ENCODE measurements at places on chromosomes 4 and X.
A peak's percentile ranks its signal among the peaks of the same experiment; 100 is the strongest.

GRCh38 chr4:87073199-87074120, 138.6 kb downstream of the AFF1 start:
- DNase-seq, result peak; percentile 64

DNA sequence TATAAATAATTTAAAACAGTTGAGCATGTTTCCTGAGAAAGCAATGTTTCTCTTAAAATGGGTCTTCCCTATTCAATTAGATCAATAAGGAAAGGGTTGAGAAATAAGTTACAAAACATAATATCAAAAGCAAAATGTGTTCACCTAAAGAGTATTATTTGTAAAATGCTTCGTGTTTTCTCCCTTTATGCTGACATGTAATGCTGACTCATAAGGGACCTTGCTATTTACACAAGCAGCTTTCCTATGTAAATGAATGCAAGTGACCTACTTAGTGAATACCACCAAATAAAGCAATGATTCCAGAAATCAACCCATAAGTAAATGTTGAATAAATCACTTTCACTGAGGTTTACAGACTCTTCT, 91.5 kb downstream of the ELOVL6 start:
- no peak for DNase-seq

GRCh38 chr4:100913685-100914084, 395.9 kb upstream of the EMCN start:
- DNase-seq, result no peak

DNA sequence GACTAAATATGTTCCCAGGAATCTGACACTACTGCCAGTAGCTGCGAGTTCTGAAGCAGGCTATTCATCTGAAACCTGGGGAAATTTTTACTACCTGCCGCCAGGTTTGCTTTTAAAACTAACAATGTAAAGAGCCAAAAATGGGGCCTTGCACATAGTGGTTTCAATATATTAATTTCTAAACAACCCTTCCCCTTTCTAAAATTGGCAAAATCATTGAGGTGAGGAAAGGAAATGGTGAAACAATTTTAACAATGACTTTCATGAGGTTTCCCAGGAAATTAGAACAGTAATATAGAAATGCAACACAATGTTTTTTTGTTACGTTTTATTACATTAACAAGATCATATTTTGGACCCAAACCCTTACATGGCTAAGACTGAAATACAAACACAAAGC, 21.3 kb downstream of the FANCB start:
- no peak for DNase-seq

DNA sequence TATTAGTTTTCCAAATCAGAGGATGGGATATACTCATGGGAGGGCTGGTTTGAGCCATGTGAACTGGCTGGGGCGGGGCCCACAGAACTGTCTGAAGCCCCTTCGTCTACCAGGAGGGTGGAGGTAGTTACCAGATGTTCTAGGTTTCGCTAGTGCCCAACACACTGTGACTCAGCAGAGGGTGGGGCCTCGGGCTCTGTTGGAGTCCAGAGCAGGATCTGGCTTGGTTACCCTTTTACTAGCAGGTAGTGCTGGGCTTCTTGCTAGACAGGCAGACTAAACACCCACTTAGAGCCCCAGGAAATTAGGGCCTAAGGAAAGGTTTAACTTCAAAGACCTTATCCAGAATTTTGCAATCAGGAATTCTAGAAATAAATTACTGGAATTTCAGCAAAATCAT, 56.2 kb upstream of the CHRDL1 start:
- DNase-seq, result no peak

GRCh38 chr4:149801416-149801815, 14.2 kb downstream of the IQCM start:
- DNase-seq, result no peak

DNA sequence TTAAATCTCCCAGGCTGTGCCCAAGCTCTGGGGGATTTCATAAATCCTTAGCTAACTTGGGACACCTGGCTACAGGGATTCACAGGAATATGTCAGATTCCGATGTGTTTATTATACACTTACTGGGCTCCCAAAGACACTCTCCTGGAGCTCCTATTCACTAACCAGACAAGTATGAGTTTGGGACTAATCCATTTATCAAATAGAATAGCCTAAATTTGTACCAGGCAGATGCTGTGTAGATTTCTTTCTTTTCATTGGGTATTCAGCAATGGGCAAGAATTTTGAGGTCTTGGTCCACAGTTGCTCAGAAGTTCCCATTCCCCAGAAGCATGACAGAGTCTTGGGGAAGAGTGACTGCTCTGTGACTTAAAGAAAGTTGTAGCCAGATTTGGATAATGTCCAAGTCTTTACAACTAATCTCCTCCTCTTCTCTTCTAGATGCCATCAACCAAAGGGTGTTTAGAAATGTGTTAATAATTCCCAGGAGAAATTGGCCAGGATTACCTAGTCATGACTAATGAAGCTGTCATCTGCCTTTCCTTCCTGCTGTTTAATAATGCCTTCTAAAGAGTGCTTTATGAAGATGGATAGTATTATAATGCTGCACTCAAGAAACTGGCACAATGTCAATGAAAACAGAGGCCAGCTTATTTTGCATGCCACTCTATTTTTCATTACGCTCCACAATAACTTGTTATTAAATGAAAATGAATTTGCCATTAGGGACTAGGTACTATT, 120.9 kb downstream of the CHIC2 start:
- DNase-seq, result no peak

DNA sequence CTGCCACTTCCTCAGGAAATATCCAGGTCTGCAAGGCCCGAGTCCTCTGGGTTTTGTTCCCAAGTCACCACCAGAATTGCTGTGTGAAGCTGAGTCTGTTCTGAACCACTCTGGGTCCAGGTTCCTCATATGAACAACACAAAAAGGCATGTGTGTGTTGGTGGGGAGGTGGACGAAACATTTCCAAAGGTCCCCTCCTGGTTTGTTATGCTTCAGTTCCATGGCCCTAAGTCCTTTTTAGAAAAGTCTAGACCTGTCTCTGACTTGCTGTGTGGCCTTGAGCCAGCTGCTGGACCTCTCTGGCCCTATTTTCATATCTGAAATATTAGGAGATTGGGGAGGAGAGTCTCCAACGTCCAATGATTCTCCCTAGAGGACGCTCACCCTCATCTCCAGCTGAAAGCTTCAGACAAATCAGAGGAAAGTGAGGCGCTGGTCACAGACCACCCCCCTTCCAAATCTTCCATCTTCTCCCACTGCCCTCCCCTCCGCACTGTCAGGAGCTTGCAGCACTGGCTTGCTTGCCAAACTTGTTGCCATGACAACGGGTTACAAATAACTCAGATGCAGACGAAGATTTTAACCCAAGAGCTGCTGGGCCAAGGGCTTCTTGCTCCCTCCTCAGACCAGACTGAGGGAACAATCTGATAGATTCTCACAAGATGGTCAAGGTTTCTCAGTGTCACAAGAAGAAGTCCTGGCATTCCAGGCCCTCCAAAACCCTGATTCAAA, 64.5 kb downstream of the SMC1A start:
- DNase-seq, result no peak

DNA sequence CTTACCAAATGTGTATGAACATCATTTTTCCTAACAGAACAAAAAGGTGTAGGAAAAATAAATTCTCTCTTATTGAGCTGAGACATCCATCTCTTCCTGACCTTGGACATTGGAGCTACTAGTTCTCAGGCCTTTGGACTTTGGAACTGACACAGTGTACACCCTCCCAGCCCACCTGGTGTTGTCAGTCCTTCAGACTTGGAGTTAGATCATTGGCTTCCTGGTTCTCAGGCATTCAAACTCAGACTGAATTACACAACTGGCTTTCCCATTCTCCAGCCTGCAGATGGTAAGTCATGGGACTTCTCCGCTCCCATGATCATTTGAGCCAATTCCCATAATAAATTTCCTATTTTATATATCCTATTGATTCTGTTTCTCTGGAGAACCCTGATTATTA, 84.8 kb upstream of the EDNRA start:
- no peak for DNase-seq

- DNase-seq, result no peak
These were observed 23.6 kb downstream of the NOP14 start for GRCh38 chr4:2939383-2940243.

DNA sequence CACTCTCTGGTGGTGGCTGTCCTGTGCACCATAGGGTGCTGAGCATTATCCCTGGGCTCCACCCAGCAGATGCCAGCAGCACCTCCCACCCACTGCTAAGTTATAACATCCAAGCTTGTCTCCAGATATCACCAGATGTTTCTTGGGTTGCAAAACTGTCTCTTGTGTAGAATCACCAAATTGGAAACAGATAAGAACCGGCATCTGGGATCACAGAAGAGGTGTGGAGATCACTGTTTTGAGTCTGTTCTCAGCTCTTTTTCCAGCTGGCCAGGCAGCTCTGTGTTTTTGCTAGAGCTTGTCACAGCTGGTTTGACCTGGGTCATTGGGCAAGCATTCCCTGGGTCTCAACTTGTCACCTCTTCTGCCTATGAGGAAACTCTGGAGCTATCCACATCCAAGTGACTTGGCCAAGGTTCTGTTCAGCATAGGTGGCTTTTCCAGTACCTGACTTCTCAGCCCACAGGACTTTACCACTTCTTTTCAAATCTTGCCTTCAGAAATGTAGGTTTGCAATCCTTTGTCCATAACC, 15.3 kb upstream of the PUDP start:
- no peak for DNase-seq

GRCh38 chr4:9925750-9926439, 95.4 kb downstream of the SLC2A9 start:
- no peak for DNase-seq

- peak; percentile 13 for DNase-seq
These were observed 287.5 kb downstream of the CAMK2D start for GRCh38 chr4:113474017-113474416.

DNA sequence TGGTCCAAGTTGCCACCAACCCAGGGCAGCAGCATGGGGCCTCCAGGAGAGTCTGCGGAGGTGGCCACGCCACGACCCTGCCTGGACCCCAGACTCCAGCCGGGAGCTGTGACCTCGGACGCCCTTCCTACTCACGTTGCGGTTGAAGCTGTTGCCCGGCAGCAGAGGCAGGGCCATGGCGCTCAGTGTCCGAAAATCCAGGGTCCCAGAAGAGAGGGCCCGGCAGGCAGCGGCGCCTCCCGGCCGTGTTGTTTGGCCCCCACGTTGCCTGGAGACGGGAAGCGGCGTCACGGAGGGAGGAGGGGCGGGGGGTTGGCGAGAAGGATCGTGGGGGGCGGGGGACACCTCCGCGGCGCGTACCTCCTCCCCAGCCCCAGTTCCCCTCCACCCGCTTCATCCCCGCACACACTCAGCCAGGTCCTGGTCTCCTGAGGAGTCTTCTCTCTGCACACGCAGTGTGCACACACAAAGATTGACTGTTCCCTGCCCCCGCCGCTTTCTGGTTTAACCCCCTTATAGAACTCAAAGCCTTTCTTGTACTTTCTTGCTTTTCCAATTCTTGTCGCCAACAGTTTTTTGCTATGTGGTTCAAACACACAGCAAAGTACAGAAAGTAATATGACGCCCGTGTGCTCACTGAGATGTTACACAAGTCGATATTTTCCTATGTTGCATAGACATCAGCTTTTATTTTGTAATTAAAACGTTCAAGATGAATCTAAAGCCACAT, at the start of gene EFHC2:
Gene EFHC2, minus strand, starts transcription at position 261 of the 730 bp plus-strand sequence. Its CDS starts 84 bp downstream, at position 177.
- DNase-seq, result no peak

DNA sequence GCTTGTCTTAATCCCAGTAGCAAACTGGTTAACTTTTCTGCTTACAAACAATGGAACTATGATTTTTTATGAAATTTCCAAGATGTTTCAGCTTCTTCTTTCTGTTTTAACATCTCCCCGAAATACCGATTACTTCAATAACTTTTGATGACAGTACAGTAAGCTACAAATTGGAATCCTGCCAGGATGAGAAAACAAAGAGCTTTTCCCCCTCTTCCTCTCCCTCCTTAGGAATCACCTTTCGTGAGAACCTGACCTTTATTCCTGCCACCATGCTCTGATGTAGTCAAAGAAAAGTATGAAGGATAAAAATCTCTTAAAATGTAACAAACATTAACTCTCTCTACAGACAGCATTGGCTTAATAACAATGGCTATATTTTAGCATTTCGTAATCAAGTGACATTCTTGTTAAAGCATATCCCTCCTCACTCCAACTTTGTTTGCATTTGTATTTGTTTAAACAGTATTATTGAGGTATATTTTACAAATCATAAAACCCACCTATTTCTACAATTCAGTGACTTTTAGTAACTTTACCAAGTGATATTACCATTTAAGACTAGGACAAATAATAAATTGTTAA, 148.7 kb upstream of the NAP1L5 start:
- DNase-seq, result no peak

- no peak for DNase-seq
These were observed 22.8 kb downstream of the EREG start for GRCh38 chr4:74387790-74388189.

DNA sequence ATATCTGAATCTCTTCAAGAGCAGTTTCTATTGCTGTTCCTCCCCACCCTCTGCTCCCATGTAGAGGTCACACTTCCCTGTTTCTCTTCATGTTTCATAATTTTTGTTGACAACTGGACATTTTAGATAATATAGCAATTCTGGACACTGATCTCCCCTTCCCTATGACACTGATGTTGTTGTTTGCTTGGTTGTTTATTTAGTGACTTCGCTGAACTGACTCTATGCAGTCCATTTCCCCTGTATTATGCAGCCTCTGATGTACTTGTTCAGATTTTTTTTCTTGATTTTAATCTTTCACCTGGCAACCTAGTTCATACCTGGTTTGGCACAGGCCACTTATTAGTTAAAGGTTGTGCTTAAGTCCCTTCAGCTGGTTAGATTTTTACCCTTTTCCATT, 29.2 kb downstream of the CLDN2 start:
- no peak for DNase-seq

DNA sequence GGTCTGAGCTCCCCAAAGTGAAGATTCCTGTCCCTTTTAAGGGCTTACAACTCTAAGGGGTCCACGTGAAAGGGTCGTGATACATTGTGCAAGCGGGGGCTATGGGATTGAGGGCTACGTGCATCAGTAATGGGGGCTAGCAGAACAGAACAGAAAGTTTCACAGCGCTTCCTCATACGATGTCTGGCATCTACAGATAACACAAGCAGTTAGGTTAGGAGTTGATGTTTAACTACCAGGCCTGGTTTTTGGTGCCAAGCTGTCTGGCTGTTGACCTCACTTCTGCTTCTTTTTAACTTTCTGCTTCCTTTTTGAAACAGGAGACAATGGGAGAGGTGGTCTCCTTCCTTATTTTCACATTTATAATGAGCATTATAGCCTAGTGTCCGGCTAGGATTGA, 368.6 kb upstream of the CXorf51A start:
- no peak for DNase-seq

DNA sequence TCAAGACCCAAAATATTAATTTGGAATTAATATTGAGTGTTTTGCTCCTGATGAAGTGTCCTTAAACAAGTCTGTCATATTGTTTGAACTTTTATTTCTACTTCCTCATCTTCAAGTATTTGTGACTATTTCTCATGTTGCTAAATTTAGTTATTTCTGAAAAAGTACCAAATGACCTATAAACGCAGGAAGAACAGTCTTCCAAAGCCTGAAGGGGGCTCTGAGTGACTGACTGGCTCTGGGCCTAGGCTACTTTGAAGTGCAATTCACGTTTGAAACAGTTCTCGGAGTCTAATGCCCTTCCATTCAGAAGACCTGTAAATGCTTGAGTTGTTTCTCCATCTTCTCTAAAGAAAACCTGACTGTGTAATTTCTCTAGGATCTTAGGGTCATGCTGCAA, 26.5 kb downstream of the GALNT7 start:
- no peak for DNase-seq

- DNase-seq, result no peak
These were observed 8.5 kb downstream of the PCDH10 start for GRCh38 chr4:133157460-133158160.
